ENCODE measurements at places on chromosomes 6 and 20.

- no peak for DNase-seq
Observed at GRCh38 chr20:14220986-14221385, 116.4 kb downstream of the FLRT3 start.

DNA sequence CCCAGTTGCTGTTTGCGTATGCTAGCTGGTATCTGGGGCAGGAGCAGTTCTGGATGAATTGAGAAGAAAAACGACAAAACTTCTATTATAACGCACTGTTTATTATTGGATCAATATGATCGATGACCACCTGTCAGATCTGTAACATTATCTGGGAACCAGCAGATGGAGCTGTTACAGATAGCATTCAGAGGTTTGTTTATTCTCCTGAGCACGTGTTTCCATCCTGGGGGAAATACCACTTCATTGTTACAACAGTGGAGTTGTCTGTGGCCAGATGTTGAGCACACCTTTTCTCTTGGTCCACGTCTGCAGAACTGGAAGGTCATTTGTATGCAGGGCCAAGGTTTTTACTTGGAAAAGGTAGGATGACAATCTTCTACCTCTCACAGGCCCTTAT lies 16.0 kb upstream of the NKX2-2 start:
- no peak for DNase-seq

DNA sequence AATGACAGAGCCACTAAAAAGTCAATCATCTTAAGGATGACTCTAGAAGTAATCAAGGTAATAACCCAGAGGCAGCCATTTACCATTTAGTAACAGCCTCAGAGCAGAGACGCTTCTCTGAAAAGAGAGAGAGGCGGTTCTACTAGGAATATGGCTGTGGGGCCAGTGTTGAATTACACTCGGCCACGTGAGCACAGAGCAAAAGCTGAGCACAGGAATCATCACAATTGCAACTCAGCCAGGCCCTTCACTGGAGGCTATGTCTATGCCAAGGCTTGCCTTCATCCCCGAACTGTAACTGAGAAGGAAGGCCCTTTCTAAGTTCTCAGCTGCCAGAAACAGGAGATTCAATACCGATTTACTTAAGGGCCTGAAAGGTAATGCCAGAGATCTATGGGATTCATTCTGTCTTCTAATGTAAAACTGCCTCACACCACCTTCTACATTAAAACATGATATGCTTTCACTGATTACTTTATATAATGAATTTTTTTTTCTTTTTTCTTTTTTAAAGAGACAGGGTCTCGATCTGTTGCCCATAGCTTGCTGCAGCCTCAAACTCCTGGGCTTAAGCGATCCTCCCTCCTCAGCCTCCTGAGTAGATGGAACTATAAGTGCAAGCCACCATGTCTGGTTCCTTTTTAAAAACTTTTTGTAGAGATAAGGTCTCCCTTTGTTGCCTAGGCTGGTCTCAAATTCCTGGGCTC lies 67.6 kb downstream of the NUDT3 start:
- DNase-seq: no peak

DNA sequence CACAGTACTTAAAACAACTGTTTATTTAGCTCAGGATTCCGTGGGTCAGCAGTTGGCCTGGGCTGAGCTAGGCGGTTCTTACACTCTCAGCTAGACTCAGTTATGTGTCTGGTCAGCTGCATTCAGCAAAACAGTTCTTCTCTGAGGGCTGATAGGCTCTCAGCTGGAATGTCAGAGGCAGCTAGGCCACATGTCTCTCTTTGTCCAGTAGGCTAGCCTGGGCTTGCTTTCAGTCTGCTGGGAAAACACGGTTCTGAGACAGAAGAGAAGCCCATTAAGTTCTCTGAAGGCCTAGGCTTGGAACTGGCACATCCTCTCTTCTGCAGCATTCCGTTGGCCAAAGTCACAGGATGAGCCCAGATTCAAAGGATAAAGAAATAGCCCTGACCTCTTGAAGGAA lies 65.6 kb downstream of the TULP4 start:
- DNase-seq: no peak

- no peak for DNase-seq
Observed at GRCh38 chr6:7974565-7974937, 64.0 kb upstream of the TXNDC5 start.

- no peak for DNase-seq
Observed at GRCh38 chr6:42402184-42402583, 49.5 kb downstream of the TRERF1 start.

DNA sequence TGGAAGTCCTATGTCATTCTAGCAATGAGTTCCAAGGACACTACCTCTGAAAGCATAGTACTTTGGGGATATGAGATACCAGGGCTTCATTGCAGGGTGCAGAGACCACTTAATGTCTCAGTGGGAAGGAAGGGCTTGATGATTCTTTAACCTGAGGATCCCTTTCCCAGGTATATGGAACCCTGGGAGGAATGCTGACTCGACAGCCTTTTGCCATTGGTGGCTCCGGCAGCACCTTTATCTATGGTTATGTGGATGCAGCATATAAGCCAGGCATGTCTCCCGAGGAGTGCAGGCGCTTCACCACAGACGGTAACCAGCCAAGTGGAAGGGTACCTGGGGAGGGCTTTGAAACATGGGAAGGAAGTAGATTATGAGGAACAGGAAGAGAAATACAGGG lies 4.2 kb downstream of the PSMB9 start:
- DNase-seq: no peak

DNA sequence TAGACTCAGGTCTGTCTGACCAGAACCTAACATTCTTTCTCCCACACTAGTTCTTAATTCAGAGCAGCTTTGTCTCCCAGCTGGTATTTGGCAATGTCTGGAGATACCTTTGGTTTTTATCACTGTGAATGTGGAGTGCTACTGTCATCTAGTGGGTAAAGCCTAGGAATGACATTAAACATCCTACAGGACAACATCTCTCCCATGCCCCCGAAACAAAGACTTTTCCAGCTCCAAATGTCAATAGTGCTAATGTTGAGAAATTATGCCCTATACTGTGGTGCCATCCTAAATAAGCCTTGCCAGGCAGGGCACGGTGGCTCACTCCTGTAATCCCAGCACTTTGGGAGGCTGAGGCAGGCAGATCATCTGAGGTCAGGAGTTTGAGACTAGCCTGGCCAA lies 4.2 kb upstream of the TTPAL start:
- DNase-seq: no peak

DNA sequence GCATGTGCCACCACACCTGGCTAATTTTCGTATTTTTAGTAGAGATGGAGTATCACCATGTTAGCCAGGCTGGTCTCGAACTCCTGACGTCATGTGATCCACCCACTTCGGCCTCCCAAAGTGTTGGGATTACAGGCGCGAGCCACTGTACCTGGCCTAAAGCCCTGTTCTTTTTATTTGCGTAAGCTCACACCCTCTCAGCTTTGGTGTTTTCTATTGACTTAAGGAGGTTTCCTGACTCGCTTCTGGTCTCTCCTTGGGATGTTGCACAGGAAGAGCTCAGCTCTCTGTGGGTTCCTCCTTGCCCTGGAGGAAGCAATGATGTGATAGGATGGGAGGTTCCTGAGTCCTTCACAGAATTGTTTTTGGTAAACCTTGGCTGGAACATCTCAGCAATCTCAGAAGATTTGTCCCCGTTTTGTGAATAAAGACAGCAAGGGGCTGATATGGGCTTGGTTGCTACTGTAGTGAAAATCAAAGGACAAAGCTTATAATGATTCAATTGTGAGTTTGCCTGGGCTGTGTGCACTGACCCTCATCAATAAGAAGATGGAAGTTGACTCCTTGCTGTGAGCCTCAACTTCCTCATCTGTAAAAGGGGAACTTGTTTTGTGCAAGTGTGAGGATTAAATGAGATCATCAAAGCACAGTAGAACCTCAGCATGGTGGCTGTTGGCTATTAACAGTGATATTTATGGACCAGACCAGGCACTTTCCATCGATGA lies 27.0 kb downstream of the TOX2 start:
- DNase-seq: no peak
